ENCODE measurements at places on chromosomes 6 and 20.

- peak; percentile 27 for DNase-seq
Observed at GRCh38 chr6:67880939-67881705, 754.0 kb upstream of the ADGRB3 start.

DNA sequence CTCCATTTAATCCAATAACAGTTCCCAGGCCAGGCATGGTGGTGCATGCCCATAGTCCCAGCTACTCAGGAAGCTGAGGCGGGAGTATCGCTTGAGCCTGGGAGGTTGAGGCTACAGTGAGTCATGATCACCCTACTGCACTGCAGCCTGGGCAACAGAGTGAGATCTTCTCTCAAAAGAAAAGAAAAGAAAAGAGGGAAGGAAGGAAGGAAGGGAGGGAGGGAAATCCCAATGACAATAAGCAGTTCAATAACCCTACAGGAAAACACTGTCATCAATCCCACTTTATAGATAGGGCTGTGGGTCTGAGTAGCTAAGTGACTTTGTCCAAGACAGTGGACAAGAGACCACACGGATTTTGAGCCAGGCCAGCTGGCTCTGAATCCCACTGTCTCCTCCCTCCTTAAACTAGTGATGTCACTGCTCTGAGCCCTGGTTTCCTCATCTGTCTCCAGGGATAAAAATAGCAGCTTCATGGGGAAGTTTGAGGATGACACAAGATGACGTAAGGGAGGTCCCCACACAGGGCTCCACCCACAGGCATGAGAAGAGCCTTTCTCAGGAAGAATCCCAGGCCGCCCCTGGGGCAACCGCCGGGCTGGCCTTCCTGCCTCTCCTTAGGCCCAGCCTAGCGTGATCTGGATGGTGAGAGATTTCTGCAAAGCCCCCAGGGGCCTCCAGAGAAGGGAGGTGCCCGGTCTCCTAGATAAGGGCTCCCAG, 7.2 kb upstream of the TRIB3 start:
- DNase-seq = peak; percentile 49

DNA sequence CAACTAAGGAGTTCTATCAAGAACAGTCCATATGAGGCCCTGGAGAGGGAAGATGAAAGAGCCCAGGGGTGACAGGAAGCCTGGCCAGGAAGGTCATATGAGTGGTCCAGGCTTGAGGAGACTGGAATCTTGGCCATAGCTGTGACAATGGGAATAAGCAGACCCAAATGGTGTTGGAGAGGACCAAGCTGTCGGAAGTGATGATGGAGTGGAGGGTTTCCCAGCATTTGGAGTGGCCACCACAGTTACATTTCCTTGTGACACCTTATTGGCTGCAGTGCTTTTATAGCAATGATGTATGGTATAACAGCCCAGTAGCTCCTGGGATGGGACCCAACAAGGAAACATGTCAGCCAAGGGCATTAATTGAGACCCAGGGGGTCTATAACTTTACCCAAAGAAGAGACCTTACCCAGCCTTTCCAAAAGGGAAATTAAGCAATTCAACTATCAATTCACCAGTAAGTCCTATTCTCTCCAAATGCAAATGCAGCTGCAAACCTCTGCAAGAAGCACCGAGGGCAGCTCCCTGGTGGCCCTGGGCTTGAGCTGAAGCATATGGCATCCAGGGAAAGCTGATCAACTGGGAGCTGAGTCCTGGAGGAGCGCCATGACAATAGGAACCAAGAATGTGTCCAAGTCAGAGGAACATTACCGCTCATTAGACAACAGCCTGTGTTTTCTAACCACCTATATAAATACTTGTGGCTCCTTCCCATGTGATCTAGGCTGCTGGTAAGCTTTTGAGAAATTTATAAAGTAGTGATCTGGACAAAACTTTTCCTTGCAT, 219.4 kb downstream of the SOD2 start:
- no peak for DNase-seq

DNA sequence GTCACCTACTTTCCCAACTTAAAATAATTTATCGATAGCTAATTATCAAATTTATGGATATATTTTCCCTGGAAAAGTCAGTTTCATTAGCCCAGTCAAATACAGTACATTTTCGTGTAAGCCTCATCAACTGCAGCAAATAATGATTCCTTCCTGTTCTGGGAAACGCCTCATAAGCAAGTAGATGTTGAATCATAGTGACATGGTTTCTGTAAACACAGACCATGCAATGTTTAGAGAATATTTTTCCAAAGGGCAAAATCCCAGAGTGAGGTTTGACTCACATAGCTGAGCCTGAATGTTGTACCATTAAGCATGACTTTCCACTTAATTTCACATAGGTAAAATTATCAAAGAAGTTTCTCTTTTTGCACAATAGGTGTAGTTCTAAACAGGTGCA, 16.7 kb upstream of the VNN1 start:
- peak; percentile 47 for DNase-seq

DNA sequence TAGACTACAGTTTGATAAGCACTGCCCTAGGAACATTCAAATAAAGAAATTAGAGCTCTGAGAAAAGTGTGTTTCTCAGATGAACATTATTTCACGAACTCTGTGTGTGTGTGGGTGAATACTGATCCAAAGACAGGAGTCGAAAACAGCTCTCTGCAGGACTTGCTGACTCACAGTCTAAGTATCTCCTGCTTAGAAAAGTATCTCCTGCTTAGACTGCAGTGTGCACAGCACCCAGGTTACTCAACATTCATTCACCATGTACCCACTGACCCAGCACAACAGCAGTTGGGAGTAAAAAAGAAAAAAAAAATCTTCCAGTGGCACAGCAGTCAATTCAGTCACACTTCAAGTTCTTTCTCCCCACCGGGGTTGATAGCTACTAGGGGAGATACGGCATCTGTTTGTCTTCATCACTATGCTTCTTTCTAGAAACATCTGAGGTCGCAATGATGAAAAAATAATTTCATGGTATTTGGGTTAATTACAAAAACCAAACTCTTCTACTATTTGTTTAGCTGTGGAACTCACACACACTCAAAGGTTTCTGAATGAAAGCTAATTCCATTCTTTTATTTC, 48.0 kb downstream of the GCLC start:
- DNase-seq = peak; percentile 88

DNA sequence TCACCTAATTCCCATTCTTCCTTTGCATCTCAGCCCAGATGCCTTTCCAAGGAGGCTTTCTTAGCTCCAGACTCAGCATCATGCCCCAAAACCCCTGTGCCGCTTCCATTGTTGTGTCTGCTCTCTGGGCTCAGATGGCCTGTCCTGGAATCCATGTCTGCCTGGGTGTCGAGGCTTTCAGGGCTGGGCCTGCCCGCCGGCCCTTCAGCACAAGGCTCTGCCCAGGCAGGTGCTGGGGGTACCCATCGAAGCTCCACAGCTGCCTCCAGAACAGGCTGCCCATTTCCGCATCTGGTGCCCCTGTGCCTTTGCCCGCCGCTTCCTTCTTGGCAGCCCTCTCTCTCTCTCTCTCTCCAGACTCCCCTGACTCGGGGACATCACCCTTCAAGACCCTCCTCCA, 1.2 kb downstream of the CPXM1 start:
- DNase-seq = no peak

DNA sequence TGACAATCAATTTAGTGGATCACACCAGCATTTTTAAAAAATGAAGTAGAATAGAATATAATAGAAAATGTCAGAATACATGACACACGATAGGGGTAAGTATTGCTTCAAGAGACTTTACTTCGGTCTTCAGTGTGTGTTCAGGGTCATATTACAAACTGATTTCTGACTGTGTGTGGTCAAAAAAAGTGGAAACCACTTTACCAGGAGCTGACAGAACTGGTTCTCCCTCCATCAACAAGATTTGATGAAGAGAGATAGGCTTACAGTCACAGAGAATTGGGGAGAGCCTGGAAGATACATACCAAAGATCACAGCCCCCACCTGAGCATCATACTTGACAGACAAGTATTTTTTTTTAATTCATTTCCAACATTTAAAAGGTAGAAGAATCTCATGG, 21.7 kb downstream of the ARMC2 start:
- no peak for DNase-seq

DNA sequence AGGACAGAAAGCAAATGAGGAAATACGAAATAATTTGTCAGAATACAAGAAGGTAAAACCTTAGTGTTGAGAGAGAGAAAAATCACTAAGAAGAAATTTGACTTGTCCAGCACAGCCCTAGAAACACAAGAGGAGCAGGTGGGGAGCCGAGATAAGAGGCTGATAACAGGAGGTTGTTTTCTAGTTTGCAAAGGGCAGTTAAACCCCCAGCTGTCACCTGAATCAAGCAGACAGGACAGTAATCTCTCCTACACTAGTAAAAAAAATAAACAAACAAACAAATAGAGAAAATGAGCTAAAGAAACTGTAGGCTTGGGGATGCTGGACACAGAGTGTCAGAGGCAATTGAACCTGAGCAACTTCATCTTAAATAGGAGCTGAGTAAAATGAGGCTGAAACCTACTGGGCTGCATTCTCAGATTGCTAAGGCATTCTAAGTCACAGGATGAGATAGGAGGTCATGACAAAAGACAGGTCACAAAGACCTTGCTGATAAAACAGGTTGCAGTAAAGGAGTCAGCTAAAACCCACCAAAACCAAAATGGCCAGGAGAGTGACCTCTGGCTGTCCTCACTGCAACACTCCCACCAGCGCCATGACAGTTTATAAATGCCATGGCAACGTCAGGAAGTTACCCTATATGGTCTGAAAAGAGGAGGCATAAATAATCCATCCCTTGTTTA, 40.4 kb downstream of the FAM184A start:
- no peak for DNase-seq

DNA sequence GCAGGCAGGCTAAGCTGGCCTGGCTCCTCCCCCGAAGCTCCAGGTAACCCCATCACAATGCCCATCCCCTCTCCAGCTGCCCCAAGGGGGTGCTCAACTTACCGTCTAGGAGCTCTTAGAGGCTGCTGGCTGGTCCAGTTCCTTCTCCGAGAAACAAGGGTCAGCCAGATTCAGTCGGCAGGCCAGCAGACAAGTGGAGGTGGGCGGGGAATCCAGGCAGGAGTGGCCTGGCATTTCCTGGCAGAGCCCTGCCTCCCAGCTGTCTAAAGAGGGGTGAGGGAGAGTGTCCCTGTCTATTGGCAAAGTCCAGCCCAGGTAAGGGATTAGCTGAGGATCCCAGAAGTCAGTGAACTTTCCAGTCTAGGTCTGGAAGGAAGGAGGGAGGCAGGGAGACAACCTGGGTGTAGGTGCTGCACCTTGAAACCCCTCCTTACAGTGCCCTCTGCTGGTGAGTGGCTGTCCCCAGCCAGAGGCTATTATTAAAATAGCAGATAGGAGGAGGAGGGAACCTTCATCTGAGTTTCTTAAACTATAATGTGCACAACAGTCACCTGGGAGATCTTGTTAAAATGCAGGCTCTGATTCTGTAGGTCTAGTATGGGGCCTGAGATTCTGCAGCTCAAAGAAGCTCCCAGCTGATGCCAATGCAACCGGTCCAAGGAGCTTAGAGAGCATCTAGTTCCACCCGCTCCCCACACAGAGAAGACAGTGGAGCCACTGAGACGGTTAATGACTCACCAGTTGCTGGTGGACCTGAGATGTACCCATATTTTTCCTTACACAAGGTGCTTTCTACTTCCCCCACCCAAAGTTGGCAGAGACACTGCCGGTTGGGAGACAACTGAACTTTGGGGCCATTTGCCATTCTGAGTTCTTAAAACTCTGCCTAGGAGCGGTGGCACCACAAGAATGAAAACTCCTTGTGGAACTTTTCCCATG, at the start of gene UNC5CL:
TSS of gene UNC5CL (minus strand) at position 162 of the 939 bp plus-strand sequence. CDS start 4,147 bp downstream, outside the sequence.
- DNase-seq = no peak

DNA sequence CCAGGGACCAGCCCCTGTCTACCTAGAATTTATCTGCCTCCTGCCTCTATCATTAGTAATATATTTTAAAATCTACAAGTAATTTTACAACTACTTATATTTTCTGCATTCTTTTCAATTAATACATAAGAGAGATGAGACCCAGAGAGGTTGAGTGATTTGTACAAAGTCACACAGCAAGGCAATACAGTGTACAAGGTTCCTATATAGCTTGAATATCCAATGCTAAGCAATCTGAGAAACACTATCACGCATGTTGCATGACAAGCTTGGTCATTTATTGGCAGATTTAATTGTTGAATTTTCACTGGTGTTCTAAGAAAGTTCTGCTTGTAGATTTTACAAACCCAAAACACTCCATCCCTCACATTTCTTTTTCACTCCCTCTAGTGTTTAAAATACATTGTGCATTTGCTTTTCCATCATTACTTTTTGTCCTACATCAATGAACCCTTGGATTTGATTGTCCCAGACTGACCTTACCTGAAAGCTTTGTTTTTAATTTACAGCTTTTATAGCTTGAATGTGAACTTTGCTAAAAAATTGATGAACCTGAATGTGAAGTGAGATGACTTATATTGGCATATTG, 520.9 kb upstream of the CITED2 start:
- DNase-seq = no peak

GRCh38 chr6:56786256-56786655, 143.6 kb upstream of the DST start:
- DNase-seq = no peak

DNA sequence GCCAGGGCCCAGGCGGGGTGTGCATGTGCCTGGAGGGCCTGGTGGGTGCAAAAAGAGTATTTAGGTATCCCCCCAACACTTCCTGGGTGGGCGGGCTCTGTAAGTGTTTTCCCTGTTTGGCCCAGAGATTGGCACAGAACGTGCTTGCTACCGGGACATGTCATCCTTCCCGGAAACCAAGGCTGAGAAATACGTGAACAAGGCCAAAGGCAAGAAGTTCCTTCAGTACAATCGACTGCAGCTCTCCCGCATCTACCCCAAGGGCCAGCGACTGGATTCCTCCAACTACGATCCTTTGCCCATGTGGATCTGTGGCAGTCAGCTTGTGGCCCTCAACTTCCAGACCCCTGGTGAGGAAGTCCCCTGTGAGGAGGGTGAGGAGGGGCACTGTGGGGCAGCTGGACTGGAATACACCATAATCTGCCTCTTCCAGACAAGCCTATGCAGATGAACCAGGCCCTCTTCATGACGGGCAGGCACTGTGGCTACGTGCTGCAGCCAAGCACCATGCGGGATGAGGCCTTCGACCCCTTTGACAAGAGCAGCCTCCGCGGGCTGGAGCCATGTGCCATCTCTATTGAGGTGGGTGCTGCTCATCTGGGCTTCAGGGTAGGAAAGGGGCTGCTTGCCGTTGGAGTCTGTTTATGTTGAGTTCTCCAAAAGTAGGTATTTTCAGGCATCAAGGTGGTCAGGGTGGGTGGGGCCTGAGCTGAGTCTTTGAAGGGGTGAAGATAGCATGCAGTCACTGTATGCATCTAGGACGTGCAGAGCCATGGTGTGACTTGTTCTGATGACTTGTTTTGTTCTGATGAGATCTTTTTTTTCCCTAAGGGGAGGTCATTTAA, 35.2 kb downstream of the PLCG1 start:
- no peak for DNase-seq

GRCh38 chr6:39897698-39898097, 36.6 kb downstream of the MOCS1 start:
- DNase-seq = no peak

DNA sequence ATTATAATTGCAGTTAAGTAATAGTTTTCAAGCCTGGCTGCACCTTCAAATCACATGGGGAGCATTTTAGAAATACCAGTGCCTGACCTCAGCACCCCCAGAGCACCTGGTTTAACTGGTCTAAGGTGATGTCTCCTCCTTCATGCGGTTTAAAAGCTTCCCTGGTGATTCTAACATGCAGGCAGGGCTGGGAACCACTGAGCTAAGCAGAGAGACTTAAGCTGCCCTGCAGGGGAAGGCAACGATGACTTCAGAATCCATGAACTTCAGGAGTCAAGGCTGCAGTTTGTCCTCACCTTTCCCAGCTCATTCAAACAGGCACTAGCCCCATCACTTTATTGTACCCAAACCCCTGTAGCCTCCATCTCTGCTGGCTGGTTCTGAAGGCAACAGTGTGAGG, 6.1 kb upstream of the DTNBP1 start:
- no peak for DNase-seq

GRCh38 chr20:4602297-4602631, 119.4 kb upstream of the PRND start:
- no peak for DNase-seq

- no peak for DNase-seq
Observed at GRCh38 chr20:19405958-19406357, 193.5 kb downstream of the SLC24A3 start.

Measured in non-pigmented ciliary epithelial cell (primary cell).